Activated B cell treated with CpG ODN at 0.5 μM for 24 hours (primary cell): ENCODE measurements at places on chromosomes 5 and 9. TPM values are rescaled to one million over a fixed set of nuclear protein-coding genes. Genes with fewer than 3 reads are reported as not detected.
A peak's percentile ranks its signal among the peaks of the same experiment; 100 is the strongest.

DNA sequence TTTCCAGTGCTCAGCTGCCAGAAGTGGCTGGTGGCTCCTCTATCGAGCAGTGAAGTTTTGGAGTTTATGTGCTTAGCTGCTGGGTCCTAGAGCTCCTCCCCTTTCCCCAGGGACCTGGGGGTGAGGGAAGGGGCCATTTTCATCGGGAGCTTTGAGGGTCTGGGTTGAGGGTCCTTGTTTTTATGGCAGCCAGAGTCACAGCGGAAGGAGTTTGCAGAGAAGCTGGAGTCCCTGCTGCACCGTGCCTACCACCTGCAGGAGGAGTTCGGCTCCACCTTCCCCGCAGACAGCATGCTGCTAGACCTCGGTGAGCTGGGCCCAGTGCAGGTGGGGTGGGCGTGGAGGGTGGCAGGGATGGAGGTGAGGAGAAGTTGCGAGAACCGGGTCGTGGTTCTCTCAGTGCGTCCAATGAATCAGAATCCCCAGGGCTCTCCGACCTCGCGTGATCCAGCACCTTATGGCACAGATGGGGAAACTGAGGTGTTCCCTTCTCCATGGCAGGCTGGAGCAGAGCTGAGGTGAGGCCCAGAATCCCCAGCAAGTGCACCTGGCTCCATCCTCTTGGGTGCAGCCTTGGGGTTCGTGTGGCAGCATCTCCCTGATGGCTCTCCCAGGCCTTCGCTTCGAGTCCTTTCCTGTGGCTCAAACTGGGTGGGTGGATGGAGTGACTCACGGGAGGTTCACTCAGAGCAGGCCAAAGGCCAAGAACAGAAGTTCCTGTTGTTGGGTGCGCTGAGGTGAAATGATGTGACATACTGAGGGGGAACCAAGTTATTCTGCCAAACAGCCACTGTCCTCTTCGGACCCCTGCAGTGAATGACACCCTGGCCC lies 21.7 kb upstream of the DOLPP1 start:
- peaks cover 54% of the 10 kb centered on the region for H3K36me3 ChIP-seq
- no peaks in the 10 kb centered on the region for H3K27me3 ChIP-seq
- H3K4me1 ChIP-seq = no peaks in the 10 kb centered on the region
- H3K27ac ChIP-seq = no peak overlapping the region
- DNase-seq = no peak
- H3K4me3 ChIP-seq = no peak overlapping the region

The FOXD4L3 gene
- total RNA-seq = not detected in 2 replicates

- H3K4me3 ChIP-seq = peak overlapping the region; percentile 81
- no peaks in the 10 kb centered on the region for H3K36me3 ChIP-seq
- H3K27me3 ChIP-seq = peaks cover 53% of the 10 kb centered on the region
- DNase-seq = peak; percentile 15
- peaks cover 21% of the 10 kb centered on the region for H3K4me1 ChIP-seq
Observed at GRCh38 chr5:115815693-115816225, 700 bp downstream of the CDO1 start.

The IFNA2 gene
- total RNA-seq = not detected in 2 replicates

DNA sequence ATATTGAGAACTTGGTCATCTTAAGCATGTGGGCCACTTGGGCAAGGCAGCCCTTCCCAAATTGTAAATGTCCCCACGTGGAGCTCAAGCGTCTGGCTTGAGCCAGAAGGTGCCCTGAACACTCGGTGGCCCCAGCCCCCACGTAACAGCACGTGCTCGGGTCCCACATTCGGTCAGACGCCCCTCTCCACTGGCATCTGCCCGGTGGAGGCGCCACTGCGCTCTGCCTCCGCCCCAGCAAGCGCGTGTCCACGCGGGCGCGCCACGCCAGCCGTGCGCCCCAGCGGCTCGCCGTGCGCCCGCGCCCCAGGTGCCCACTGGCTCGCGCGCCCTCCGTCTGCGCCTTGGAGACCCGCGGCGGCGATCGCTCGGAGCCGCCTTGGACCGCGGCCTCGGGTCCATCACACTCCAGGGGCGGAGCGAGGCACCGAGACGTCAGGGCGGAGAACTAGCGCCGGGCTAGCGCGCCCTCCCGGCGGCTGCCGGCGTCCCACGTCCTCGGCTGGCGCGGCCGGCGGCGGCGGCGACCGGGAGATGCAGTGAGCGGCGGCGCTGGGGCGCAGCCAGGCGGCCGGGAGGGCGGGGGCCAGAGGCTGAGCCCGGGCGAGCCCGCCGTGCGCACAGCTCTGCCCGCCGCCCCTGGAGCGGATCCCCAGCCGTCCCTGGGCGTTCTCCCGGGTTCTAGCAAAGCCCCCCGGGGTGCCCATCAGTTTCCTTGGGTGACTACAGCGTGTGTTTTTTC lies at the start of gene PALM2AKAP2:
Gene PALM2AKAP2 (plus strand): TSS at position 488 of the 742 bp plus-strand sequence. CDS start 291 bp downstream, outside the sequence.
- H3K4me1 ChIP-seq = no peaks in the 10 kb centered on the region
- no peak for DNase-seq
- no peaks in the 10 kb centered on the region for H3K36me3 ChIP-seq
- H3K27me3 ChIP-seq = peaks cover 32% of the 10 kb centered on the region

- H3K4me1 ChIP-seq = peaks cover 20% of the 10 kb centered on the region
- DNase-seq = no peak
- no peaks in the 10 kb centered on the region for H3K27me3 ChIP-seq
- no peak overlapping the region for H3K27ac ChIP-seq
- H3K4me3 ChIP-seq = peak overlapping the region; percentile 90
- H3K36me3 ChIP-seq = peaks cover 4% of the 10 kb centered on the region
Observed at GRCh38 chr9:133458643-133459312, 1.0 kb upstream of the CACFD1 start.

GRCh38 chr5:69492391-69492922 lies at the start of gene OCLN:
Gene OCLN (plus strand): TSS chr5:69492790. CDS start chr5:69504245, 11,455 bp downstream.
- H3K27ac ChIP-seq = no peak within 1 kb of the TSS
- H3K4me1 ChIP-seq = peaks cover 20% of the 10 kb centered on the region

GRCh38 chr5:7592910-7593309 lies 197.0 kb downstream of the ADCY2 start:
- H3K4me3 ChIP-seq = no peak overlapping the region
- H3K27me3 ChIP-seq = no peaks in the 10 kb centered on the region
- no peak for DNase-seq
- H3K36me3 ChIP-seq = no peaks in the 10 kb centered on the region
- no peak overlapping the region for H3K27ac ChIP-seq

DNA sequence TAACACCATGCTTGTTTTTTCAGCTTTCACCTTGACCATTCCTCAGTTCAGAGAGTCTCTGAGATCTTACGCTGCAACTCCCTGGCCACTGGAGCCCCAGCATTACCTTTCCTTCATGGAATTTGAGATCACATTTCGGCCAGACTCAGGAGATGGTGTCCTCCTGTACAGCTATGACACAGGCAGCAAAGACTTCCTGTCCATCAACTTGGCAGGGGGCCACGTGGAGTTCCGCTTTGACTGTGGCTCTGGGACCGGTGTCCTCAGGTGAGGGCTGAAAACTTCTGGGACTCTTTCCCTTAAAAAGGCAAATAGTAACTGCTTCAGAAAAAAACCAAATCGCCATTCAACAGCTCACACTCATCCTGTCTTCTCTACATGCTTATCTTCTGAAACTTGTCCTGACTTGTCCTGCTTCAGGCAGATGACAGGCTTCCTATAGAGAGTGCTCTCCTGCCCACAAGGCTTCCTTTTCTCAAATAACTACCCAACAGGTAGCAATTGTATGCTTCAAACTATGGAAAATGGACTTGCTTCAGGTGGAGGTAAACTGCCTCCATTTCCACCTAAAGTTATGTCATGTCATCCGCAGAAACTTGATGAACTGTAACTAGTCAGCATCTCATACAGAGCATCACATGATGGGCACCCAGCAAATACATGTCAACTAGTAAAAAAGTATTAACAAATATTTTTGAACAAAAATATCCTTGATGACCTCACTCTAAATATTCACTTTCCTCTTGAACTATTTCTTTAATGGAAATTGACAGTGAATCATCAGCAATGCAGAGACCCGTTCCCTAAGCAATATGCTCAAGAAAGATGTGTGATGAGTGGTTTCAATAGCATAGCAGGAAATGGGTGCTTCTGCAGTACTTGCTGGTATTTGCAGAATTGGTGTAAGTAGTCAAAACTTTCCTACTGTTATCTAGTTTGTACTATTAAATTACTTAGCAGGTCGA lies 129.2 kb downstream of the LIFR start:
- no peak overlapping the region for H3K4me3 ChIP-seq
- DNase-seq = no peak
- H3K36me3 ChIP-seq = no peaks in the 10 kb centered on the region
- no peaks in the 10 kb centered on the region for H3K4me1 ChIP-seq
- peaks cover 39% of the 10 kb centered on the region for H3K27me3 ChIP-seq

DNA sequence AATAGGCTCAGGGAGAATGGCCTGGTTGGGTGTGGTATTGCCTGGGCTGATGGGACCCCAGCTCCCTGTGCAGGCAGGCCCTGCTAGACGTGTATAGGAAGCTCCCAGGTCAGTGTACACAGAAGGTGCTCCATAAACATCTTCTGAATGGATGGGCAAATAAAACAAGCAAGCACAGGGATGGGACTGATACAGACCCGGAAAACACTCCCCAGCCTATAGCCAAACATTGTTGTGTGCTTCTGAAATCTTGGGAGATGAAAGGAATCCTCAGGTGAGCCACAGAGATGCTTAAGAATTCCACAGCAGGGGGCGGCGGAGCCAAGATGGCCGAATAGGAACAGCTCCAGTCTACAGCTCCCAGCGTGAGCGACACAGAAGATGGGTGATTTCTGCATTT lies 151.8 kb downstream of the ENTREP1 start:
- H3K4me1 ChIP-seq = no peaks in the 10 kb centered on the region
- H3K27ac ChIP-seq = no peak overlapping the region
- no peak overlapping the region for H3K4me3 ChIP-seq
- H3K36me3 ChIP-seq = no peaks in the 10 kb centered on the region
- peaks cover 13% of the 10 kb centered on the region for H3K27me3 ChIP-seq
- no peak for DNase-seq

DNA sequence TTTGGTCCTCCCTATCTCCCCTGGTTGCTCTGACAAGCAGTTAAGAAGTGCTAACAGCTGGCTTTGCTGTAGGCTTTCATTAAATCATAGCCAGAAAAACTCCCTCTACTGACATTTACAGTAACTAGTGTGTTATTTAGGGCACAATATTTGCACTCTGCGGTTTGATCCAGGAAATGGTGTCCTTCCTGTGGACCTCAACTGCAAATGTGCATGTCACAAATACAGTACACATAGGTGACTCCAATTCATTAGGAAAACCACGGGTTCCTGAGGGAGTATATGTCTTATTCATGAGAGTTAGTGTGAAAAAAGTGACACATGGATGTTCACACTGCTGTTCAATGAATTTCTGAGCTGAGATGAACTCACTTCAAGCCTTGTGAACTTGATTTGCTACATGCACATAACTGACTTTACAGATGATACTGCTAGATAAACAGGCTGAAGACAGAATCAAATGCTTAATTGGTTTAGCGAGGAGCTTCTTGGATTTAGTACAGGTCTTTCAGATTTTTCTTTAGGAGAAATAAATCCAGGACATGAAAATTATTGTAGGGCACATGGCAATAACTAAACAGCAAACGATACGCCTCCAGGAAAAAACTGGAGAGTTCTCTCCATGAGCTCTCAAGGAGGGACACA lies 281.5 kb downstream of the EFNA5 start:
- DNase-seq = no peak
- no peaks in the 10 kb centered on the region for H3K27me3 ChIP-seq
- peaks cover 35% of the 10 kb centered on the region for H3K4me1 ChIP-seq
- H3K4me3 ChIP-seq = peak overlapping the region; percentile 5

DNA sequence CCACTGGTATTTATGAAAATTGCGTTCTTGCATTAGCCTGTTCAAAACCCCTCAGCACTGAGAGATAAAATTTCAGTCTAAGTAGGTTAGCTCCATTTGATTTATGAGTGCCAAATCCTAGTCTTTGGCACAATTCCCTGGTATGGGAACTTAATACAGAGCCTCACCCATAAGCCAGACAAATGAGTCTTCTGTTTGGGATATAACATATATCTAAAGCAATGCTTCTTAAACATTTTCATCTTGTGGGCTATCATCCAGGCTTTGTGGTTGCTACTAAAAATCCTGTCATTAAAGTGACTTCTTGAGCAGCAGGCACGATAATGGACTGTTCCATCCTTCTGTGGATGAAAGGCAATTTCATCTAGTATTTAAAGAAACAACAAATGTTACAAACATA lies 419.5 kb upstream of the ACTBL2 start:
- no peaks in the 10 kb centered on the region for H3K27me3 ChIP-seq
- H3K27ac ChIP-seq = no peak overlapping the region
- no peak for DNase-seq
- H3K4me1 ChIP-seq = no peaks in the 10 kb centered on the region
- H3K4me3 ChIP-seq = no peak overlapping the region

- no peak overlapping the region for H3K27ac ChIP-seq
- H3K4me1 ChIP-seq = no peaks in the 10 kb centered on the region
- H3K4me3 ChIP-seq = no peak overlapping the region
- H3K36me3 ChIP-seq = no peaks in the 10 kb centered on the region
Observed at GRCh38 chr9:108521063-108521590, 334.7 kb downstream of the ACTL7B start.

The TSSK1B gene
- not detected in 2 replicates for total RNA-seq

DNA sequence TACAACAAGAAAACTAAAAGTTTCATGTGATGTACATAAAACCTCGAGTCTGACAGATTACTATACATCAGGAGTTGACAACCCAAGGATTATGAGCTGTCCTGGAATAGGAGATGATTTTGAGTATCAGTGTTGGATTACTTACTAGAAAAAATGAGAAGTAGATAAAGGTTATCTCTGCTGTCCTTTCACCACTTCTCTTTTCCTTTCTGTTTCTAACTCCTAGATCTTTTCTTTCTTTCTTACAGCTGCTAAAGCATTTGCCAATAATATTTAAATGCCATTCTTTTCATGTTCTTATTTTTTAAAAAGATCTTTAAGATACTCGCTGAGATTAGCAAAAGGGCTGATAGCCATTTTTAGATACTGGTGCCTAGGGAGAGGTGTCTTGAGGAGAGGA lies 14.8 kb downstream of the RBM27 start:
- H3K27me3 ChIP-seq = no peaks in the 10 kb centered on the region
- peaks cover 41% of the 10 kb centered on the region for H3K4me1 ChIP-seq
- peaks cover 32% of the 10 kb centered on the region for H3K36me3 ChIP-seq
- H3K27ac ChIP-seq = no peak overlapping the region
- DNase-seq = no peak

The LHX3 gene
- 0.17 TPM in 1 of 2 replicates, not detected in the other for total RNA-seq

DNA sequence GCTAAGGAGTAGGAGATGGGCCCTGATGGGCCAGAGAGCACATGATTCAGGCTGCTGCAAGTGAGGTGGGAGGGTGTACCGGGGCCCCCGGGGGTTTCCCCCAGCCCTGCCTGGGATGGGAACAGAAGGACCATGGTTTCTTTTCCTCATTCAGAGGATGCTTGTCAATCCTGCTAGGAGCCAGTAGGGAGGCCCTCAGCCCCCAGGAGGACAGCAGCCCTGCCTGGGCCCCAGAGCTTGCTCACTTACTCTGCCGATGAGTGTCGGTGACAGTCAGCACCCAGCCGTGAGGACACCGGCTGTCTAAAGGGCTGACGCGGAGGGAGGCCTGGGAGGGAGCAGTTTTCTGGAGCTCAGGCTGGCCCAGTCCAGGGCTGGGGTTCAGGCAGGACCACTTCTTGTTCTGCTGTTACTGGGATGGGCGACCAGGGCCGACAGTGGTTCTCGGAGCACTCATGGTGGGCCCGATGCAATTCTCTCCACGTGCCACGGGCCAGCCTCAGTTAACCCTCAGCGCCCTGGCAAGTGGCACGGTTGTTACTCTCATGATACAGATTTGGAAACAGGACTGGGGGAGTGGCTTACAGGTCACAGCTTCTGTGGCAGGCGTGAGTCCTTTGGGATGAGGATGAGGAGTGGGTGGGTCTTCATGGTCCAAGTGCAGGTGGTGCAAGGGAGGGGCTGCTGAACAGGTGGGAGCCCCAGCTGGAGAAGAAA lies 1.8 kb downstream of the ARRDC1 start:
- peak overlapping the region; percentile 75 for H3K4me3 ChIP-seq
- no peak for DNase-seq
- H3K27ac ChIP-seq = no peak overlapping the region
- H3K27me3 ChIP-seq = no peaks in the 10 kb centered on the region
